ENCODE measurements at places on chromosomes 2 and 18.
A peak's percentile ranks its signal among the peaks of the same experiment; 100 is the strongest.

- peak; percentile 18 for DNase-seq
Observed at GRCh38 chr2:184654945-184655344, 56.6 kb downstream of the ZNF804A start.

GRCh38 chr2:74261204-74261864 is 62.9 kb downstream of the MTHFD2 start:
- DNase-seq: no peak

- DNase-seq: no peak
Observed at GRCh38 chr2:72969706-72970105, 52.4 kb downstream of the EMX1 start.

GRCh38 chr2:205139822-205140463 is 542.4 kb upstream of the NRP2 start:
- no peak for DNase-seq

DNA sequence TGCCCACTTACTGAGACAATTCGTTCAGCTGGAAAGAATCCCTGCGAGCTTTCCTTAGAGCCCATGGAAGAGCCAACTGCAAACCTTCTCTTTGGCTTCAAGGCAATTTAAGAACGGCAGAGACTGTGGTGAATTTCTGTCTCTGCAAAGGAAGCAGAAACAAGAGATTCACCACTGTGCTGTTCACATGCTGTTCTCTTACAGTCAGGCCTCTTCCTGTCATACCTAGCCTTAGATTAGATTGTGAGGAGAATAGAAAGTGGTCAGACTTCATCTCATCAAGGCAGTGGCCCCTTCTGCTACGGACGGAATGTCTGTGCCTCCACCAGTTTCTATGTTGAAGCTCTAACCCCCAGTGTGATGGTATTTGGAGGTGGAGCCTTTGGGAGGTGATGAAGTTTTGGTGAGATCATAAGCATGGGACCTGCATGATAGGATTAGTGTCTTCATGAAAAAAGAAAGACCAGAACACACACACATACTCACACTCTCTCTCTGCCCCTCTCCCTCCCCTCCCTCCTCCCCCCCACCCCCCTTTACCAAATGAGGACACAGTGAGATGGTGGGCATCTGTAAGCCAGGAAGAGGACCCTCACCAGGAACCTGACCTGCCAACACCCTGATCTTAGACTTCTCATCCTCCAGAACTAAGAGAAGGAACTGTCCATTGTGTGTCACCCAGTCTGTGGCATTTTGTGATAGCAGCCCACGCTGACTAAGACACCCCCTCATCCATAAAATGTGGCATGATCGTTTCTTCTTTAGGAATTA is 45.6 kb upstream of the NRP2 start:
- DNase-seq: no peak

DNA sequence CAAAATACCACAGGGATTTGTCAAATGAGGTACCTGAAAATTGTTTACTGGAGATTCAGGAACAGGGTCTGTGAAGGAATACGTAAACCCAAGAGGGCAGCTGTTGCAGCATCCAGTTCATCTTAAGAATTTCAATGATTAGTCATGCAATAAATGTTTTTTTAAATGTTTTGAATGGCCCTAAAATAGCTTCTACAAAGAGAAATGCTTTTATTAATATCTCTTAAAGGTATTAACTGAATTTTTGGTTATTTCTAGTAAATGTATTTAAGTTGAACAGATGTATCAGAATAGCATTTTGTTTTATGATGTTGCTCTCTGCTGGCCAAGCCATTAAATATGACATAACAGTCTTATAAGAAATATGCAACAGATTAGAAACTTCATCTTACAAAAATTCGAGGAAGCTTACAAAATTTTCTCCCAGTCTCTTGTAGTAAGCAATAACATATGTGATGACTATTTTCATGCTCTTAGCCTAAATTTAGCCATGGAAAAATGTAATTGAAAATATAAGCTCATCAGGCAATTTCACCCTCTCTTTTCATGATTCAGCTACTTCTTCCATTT is 863.9 kb downstream of the SUCLG1 start:
- peak; percentile 79 for DNase-seq

DNA sequence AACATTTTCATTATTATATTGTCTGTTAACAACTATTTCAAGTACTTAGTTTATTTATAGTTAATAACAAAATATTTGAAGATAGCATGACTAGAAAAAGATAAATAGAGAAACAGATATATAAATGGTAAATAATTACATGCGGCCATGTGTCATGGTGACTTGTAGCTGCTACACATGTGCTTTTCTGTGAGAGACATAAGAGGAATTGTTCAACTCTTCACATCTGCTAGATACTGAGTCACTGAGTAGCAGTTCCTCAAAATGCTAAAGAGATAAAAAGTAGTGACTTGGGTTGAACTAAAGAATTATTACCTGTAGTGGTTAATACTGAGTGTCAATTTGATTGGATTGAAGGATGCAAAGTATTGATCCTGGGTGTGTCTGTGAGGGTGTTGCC is 37.5 kb upstream of the SCN9A start:
- DNase-seq: no peak

DNA sequence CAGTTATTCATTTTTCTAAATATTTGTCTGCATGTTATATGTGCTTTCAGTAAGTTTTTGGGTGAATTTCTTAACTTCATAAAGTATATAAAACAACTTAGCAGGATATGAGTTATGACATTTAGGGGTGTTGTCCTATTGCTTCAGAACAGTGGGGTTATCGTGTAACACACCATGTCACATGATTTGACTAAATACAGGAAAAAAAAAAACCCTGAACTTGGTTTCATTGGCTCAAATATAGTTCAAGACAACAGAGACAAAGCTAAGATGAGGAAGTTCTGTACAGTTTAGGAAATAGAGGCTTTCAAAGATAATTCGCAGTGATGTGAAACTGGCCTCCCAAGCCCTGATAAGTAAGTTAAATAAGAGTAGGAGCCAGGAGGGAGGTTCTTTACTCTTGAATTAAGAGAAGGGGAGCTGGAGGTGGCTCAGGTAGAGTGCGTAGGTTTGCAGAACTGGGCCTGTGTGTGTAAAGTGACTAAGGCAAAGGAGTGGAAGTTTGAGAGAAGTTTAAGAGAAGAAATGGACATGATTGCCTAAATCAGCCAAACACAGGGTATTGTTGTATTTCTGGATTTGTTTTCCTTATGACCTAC is 53.9 kb downstream of the LIMS1 start:
- no peak for DNase-seq

GRCh38 chr2:203804070-203804469 is 63.5 kb upstream of the CTLA4 start:
- peak; percentile 89 for DNase-seq

GRCh38 chr18:70421471-70422390 is 132.9 kb downstream of the SOCS6 start:
- DNase-seq: peak; percentile 83
